ENCODE measurements at places on chromosomes 4 and X. TPM values are rescaled to one million over a fixed set of nuclear protein-coding genes. Genes with fewer than 3 reads are reported as not detected.

Gene PABPC4L
- total RNA-seq, result 0.16 TPM

Gene GSPT2
- total RNA-seq, result 8.5 TPM

Gene TMEM35A
- not detected for total RNA-seq

Gene BRS3
- not detected for total RNA-seq

Gene MAGED4
- 7.2 TPM for total RNA-seq

Gene TRIM60
- not detected for total RNA-seq

Gene TLR1
- total RNA-seq, result 0.89 TPM

Gene TRIM75
- total RNA-seq, result not detected

Gene RAB41
- total RNA-seq, result not detected

Gene RPS6KA6
- 7.6 TPM for total RNA-seq

Gene CSN1S1
- not detected for total RNA-seq

Gene NRK
- total RNA-seq, result not detected
